ENCODE measurements at places on chromosomes 1 and 21.

GRCh38 chr1:56156971-56157876 is 422.1 kb downstream of the PLPP3 start:
- DNase-seq: no peak

DNA sequence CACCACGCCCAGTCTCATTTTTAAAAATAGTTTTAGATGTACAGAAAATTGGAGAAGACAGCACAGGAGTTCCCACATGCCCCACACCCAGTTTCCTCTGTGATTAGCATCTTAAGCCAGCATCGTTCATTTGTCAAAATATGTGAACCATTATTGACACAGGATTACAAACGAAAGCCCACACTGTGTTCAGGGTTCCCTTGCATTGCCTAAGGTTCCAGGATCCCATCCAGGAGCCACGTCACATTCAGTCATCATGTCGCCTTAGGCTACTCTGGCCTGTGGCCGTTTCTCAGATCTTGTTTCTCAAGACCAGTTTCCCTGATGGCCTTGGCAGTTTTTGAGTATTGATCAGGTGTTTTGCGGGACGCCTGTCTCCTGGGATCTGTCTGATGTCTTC is 34.7 kb upstream of the TNFRSF1B start:
- no peak for DNase-seq

DNA sequence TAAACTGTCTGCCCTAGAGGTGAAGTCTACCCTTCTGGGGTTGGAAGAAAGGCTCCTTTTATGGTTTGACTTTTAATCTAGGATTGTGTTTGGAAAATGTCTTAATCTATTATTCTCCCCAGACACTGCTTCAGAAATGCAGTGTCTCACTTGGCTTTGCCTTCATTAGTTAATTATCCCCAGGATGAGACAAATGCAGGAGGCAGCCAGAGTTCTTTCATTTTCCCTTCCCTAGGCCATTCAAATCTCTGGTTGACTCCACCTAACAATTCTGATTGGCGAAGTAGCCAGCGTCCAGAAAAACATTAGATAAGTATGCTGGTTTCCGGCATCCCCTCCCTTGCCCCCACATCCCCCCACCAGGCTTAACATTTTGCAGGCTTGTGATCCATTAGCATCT is 325.8 kb upstream of the PBX1 start:
- DNase-seq: no peak

DNA sequence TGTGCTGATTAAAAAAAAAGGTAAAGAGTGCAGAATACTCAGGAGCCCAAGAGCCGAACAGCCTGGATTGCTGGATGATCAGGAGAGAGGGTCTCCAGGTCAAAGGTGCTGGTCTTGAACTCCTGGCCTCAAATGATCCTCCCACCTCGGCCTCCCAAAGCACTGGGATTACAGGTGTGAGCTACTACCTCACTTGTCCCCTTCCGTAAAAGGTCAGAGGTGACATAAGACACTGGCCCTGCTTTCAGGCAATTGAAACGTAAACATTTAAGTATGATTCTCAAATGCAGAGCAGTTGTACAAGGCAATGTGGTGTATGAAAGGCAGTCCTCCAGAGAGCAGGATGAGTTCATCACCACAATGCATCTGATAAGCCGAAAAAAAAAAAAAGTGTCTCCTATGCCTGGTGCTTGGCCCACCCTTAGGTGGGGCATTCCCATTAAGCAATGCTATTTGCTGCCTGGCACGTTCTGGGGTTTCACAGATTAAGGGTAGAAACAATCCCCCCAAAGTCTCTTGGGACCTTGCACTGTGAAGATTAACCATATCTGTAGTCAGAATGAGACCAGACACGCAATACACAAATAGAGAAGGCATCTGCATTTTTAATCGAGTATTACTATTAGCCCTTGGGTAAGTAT is 47.7 kb downstream of the PARP1 start:
- no peak for DNase-seq

DNA sequence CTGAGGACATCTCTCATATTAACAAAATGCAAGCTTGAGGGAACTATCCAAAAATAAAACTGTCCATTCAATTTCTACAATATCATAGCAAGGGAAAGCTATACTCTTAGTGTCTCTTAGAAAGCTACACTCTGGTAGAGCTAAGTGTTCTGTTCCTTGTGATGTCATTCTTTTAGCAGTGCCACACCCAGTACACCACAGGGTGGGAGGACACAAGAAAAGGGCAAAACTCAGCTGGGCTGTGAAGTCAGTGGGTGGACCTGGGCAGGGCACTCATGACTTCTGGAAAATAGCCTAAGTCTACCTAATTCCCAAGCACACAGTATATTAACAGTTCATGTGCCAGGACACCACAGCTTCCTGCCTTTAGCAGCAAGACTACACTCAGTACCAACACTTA is 42.2 kb upstream of the TNFSF4 start:
- DNase-seq: no peak

DNA sequence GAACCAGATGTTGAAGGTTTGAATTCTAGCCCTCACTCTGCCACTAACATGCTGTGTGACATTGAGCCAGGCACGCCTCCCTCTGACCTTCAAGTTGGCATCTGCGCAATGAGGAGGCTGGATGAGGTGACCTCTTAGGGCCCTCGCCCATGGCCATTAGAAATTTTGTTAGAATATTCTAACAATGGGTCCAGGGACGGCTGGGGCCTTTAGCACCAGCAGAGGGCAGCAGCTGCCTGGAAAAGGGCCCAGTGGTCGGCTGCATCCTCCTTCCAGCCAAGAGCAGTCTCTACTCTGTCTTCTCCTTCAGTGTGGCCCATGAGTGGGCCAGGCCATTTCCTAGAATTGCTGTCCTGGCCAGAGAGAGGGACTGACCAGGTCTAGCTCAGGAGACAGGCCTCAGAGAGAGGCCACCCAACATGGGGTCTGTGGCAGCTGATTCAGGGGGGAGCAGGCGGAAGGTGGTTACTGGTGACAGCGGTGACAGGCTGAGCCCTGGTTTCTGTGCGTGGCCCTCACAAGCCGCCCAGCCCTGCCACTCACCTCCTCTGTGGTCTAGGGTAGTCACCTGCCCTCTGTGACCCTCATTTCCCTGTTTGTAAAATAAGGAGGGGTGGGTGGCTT is 101.3 kb upstream of the ACTL8 start:
- peak; percentile 3 for DNase-seq

DNA sequence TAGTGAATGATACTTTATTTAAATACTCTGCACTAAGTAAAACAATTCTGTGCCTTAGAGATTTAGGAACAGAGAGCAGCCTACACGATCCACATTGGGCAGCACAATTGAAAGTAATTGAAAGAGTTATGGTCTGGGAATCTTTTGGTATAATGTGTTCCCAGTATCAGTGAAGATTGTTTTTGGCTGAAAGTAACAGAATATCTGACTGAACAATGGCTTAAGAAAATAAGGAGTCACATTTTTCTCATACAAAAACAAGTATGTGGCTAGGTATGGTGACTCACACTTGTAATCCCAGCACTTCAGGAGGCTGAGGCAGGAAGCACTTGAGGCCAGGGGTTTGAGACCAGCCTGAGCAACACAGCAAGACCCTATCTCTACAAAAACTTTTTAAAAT is 306.2 kb downstream of the NFIA start:
- DNase-seq: no peak

DNA sequence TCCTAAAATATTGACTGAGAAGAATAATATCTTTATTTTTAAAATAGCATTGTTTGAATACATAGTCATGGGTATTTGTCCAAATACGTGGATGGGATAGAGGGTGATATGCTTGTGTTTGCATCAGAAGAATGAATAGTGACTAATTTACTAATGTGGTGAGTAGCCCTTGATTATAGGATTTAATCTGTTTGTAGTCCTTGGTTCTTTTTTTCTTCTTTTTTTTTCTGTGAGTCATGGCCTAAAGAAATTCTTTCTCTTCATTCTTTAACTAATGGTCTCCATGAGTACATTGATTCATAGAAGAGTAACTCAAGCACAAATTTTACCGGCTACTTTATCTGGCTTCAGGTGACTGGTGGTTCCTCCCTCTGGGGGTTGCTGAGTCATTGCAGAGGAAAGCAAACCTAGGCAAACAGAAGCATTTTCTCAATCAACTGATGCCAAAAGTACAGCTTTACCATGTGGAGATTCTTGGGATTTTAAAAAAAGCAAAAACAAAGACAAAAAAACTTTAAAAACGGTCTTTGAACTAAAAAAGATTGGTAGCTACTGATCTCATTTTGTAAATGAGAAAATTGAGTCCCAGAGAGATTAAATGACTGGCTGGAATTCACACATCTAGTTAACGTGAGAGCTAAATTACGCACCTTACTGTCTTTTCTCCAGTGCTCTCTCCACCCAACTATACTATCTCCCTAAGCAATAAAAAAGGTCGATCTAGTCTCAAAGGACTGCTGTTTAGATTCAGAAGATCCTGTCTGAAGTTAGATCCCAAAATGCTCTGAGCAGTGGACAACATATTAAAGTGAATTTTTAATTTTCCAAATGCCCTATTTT is 40.5 kb downstream of the AK5 start:
- DNase-seq: no peak

DNA sequence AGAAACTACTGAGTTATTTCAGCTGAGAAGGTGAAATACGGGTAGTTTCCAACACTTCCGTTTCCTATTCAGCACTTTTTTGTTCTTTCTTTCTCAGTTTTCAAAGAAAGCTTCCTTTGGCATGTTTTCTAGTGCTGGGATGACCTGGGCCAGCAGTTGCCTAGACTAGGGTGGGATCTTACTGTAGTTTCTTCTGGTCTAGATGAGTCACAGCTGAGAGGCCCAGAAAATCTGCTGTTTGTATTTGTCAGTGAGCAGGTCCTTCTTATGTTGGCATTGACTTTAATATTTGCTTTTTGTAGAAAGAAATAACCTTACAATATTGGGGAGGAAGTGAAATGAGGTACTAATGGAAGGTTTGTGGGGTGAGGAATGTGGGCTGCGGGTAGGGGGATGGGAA is 22.2 kb downstream of the C1orf21 start:
- no peak for DNase-seq

DNA sequence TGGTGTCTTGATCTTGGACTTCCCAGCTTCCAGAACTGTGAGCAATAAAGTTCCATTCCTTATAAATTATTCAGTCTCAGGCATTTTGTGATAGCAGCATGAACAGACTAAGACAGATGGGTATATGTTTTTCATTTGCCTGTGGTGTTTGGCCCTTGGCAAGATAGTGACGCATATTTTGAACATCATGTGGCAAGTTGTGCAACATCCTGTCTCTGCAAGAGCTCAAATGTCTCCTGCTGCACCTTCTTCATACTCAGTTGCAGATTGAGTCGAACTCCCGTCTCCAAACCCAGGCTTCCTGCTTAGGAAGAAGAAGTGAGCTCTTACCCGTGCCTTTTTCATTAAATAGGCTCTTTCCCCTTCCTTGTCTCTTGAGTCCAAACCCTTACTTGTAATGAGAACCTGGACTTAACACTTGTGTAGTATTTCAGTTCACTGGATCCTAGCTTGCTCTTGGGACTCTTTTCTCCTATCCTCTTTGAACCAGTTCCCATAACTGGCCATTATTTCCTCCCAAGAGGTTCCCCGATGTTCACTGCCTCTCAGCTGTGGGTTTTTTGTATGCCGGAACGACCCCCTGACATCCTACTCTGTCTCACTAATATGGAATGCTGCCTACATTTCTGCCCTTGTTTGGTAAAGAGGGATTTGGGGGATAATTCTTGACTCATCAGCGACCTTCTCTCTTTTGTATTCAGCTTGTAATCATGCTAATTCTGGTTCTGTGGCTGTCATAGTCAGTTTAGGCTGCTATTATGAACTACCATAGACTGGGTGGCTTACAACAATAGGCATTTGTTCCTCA is 125.0 kb upstream of the KCNK2 start:
- no peak for DNase-seq

- DNase-seq: no peak
These were observed 6.5 kb upstream of the MAB21L3 start for GRCh38 chr1:116104667-116105066.

- DNase-seq: no peak
These were observed 545.2 kb upstream of the BRINP3 start for GRCh38 chr1:191022856-191023255.

DNA sequence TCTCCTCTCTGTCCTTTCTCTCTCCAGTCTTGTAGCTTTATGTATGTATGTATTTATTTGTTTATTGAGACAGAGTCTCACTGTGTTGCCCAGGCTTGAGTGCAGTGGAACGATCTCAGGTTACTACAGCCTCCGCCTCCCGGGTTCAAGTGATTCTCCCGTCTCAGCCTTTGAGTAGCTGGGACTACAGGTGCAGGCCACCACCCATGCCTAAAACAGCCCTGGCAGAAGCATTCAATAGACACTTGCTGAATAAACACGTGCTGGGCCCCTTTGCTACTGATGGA is 2.5 kb downstream of the KIAA2013 start:
- no peak for DNase-seq
